ENCODE measurements at places on chromosomes 6 and 20.

DNA sequence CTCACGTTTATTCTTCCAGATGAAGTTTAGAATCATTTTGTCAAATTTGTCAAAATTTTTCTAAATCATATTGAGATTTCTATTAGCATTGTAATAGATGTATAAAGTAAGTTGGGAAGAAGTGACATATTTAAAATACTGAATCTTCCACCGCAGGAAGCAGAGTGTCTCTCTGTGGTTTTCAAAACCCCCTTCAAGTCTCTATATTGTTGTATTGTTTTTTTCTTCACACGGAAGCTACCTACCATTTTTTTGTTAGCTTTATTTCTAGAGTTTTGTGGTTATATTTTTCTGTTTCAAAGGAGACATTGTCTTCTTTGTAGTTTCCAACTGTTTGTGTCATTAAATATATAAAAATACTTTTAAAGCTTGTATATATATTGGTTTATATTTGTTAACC is 188.6 kb downstream of the ZDHHC14 start:
- DNase-seq, result no peak

DNA sequence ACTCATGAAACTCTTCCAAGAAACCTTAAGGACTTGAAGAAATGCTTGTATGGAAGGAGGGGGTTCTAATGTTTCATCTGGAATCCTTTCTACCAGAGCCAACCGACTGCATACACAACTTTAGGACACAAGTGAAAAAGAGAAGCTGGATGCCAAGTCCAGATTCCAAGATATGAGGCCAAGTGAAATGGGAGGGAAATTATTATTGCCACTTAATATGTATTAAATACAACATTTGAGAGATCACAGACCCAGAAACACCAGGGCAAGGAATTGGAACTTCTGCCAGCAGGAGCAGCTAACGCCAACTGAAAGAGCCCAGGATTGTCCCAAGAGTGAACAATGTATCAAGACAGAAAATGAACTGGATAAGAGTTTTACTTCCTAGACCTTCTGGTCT is 144.2 kb downstream of the ARHGAP18 start:
- DNase-seq, result no peak

GRCh38 chr6:108896111-108896661 is 48.0 kb downstream of the ARMC2 start:
- DNase-seq, result no peak

DNA sequence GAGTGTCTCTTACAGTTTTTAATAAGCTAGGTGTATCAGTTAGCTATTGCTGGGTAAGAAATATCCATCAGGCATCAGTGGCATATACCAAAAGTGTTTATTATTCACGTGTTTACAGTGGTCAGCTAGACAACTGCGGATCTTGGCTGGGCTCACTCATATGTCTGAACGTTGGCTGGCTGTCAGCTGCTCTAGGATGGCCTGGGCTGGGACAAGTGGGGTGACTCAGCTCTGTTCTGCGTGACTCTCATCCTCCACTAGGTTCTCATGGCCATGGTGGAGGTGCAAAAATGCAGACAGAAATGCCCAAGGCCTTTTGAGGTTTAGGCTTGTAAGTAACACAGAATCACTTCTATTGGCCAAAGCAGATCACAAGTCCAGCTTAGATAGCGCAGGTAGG is 22.0 kb downstream of the ZNF341 start:
- DNase-seq, result no peak

GRCh38 chr6:103720393-103720792 is 1139.3 kb downstream of the HACE1 start:
- DNase-seq, result no peak

DNA sequence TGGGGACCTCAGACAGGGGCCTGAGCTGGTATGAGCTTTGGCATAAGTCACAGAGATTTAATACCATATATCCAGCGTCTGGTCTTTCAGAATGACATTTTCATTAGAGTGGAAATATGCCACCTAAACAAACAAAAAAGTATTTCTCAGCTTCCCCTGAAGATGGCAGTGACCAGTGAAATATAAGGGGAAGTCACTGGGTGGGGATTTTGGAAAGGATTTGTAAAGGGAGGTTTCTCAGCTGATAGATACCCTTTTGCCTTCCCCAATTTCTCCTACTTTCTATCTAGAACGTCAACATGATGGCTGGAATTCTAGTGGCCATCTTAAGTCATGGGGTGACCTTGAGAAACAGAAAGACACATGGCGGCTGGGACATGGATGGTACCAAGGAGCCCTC is 137.7 kb upstream of the LRFN2 start:
- DNase-seq, result no peak

DNA sequence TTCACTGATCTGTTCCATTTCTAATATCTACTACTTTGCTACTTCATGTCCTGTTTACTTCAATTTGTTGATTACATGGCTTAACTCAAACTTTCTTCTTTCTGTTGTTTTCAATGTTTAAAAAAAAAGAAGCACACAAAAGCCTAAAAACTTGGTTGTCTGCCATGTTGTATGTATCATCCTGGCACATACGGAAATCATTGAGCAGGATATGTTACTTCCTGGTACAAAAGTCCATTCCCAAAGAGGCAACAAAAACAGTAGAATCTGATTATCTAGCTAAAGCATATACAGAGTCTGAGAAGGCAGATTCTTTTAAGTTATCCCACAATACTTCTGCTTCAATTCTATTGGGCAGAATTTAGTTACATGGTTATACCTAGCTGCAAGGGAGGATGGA is 14.5 kb upstream of the COL12A1 start:
- no peak for DNase-seq

DNA sequence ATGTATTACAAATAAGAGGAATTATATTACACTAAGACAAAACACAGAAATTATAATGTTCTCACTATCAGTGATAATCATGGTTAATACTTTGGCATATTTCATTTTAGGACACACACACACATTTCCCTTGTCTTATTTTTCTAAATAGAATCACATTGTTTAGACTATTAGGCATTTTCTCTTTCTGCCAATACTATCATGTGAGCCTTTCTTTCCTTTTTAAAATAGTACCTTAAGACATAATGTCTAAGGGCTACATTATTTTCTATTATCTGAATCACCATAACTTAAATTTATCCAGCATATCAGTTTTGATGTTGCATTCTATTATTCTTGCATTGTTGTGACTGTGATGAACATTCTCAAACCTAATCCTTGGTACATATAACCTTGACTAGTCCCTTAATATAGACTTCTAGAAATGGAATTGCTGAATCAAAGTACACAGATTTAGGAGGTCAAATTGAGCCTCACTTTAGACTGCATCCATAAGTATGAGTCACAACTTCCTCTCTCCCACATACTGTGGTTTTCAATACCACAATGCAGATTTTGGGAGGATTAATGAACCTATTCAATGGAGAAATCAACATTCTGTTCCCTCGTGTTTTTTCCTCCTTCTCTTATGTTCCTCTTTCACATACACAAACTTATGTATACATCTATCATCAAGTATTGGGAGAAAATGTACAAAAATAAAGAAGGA is 212.6 kb downstream of the MOXD1 start:
- DNase-seq, result no peak

GRCh38 chr20:53898556-53898931 is 171.8 kb downstream of the BCAS1 start:
- DNase-seq, result no peak

DNA sequence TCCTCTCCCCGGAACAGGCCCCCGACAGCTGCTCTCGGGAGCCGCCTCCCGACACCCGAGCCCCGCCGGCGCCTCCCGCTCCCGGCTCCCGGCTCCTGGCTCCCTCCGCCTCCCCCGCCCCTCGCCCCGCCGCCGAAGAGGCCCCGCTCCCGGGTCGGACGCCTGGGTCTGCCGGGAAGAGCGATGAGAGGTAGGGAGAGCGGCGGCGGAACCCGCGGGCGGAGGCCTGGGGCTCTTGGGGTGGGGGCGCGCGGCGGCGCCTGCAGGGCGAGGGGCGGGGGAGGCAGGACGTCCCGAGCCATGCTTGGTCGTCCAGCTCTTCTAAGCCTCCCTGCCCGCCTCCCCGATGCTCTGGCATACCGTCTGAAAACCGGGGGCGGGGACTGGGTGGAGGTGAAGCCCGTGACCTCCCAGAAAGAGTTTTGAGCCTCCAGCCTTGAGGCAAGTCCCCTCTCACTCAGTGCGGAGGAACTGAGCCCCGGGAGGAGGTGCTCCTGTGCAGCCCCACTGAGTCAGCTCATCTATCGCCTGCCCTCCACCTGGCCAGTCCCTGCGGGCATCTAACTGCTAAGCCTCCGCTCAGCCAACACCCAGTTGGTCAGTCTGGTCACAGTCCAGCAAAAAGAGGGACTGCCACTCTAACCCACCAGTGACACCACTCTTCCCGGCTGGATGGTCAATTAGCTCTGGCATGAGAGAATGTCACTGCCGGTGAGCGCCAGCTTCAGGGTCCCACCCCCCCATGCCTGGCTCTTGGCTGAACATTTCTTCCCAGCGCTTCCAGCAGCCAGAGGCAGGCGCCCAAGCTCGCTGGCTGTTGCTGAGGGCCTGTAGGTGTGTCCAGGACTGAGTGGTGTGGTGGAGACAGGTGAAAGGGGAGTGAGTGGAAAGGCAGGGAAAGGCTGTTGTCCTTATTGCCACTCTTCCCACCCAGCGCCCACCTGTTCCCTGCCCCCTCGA is 482 bp downstream of the DDR1 start:
- peak; percentile 50 for DNase-seq

- no peak for DNase-seq
These were observed 410.5 kb upstream of the RNF217 start for GRCh38 chr6:124551711-124552233.

DNA sequence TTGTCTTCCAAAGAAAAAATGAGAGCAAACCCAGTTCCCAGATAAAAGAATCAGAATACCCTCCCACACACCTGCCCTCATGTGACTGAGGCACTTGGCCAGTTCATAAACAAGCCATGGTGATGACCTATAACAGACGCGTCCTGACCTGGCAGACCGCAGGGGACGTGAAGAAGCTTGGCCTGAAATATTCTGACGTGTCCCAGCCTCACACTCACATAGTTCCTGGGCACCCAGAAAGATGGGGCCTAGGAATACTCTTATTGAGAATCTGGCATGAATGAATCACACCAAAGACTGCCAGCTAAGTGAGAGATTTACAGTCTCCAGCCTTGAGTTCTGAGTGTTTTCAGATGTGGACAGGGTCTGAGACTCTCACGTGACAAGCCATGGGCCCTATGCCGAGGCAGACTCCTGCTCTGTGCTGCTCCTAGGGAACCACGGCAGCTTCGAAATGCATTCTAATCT is 17.2 kb upstream of the MAP3K4 start:
- DNase-seq, result no peak

DNA sequence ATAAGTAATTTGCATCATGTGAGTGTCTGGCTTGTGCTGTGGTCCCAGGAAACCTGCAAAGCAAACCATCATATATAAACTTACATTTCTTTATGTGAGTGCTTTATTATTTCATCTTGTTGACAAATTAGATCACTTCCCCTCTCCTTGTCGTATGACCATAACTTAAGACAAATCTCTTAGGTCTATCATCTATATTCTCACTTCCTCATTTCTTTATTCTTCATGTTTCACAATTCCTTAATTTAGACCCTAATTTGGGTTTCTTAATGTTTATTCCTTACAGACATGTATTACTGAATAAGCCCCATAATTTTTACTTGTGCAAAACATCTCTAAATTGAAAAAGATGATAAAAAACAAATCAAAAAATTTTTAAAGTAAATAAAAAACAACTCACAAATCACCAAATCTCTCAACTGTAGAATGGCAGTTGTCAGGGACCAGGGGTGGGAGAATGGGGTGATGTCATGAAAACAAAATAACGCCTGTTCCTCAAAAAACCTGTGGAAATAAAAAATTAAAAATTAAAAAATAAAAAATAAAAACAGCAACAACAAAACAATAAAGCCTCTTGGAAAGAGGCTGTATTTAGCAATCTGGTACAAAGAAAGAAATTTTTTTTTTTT is 49.5 kb upstream of the FBXO30 start:
- no peak for DNase-seq

- DNase-seq, result no peak
These were observed 188.1 kb downstream of the CDC5L start for GRCh38 chr6:44575644-44576043.

- no peak for DNase-seq
These were observed 206.7 kb downstream of the MANEA start for GRCh38 chr6:95784019-95784418.

GRCh38 chr6:107667790-107668189 is 156.3 kb downstream of the SCML4 start:
- no peak for DNase-seq

DNA sequence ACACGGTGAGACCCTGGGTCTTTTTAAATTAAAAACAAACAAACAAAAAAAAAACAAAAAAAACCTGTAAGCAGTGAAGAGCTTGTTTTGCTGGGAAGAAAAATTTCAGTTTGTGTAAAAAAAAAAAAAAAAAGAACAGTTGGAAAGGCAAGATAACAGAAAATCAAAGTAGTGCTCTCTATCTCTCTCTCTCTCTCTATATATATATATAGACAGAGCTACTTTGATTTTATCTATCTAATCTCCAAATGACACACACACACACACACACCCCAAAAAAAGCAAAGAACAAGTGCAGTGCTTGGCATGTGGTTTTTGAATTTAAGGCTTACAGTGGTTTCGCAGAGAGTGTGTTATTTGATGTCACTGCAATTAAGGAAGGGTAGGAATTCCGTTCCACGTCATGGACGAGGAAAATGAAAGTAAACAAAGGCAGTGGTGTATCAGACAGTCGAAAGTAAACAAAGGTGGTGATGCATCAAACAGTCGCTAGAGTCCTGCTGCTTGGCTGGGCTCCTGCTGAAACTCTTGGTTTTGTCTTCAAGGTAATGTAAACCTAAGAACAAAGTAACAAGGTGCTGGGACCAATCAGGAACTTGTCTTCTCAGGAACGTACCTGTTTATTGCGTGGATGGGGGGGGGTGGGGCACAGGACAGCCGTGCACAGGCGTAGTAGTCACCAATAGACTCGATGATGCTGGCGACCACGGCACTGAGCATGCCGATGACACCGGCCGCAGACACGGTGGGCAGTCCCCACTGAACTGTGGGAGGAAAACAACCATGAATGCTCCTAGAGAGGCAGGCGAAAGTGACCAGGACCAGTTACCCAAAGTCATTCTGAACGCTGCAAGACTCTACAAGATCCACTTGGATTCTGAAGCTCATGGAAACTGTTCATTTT is 131.8 kb downstream of the SLC23A2 start:
- DNase-seq, result no peak

DNA sequence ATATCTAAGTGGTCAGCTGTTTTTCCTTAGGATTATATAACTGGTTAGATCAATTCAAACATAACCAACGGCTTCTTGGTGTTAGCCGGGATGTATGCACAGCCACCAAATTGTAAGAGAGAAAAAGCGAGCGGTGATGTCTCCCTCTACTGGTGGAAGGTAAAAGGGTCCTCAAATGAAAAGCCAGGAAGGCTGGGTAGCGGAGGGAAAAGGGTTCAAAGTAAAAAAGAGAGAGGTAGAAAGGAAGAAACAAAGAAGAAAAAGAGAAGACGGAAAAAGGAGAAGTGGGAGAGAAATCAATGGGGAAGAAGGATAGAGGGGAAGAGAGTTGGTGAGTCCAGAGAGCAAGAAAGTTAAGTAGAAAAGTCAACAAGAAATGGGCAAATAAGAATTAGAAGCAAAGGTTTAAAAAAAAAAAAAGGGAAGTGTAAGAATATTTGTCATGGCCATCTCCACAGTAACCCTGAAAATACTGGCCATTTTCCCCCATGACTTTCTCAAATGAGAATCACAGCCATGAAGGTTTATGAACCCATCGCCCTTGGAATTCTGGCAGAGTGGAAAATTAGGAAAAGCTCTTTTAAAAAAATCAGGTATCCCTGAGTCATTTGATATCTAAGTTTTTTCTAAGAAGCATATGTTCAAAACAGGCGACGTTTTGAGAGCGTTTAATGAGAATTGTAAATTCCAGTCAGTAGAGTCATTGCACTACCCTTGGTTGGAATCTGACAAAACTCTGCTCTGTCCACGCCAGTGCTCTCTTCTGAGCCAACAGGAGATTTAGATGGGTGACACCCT is 155.6 kb upstream of the SNX9 start:
- peak; percentile 73 for DNase-seq

GRCh38 chr6:108080010-108080780 is 5.7 kb upstream of the OSTM1 start:
- no peak for DNase-seq
